ENCODE measurements at places on chromosomes 13 and 19.

- DNase-seq: no peak
Measured at GRCh38 chr13:43041369-43041921, 18.1 kb downstream of the DNAJC15 start.

GRCh38 chr13:20960663-20961309 lies 58.2 kb upstream of the XPO4 start:
- DNase-seq: no peak

DNA sequence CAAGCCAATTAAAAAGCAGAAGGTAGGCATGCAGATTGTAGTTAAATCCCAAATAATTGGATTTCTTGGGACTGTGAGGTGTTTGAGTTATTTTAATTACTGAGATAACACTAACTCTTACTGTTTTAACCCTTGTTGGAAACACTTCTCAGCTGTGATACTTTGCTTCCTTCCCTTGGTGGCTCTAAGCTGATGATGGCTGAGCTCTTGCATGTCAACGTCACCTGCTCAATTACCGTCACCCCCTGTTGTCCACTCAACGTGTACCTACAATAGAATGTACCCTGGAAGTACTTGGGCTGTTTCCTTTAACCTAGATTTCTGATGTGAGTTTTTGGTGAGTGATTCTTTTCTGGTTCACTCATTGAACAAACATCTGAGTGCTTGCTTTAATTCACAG lies 303.4 kb downstream of the SLC7A1 start:
- DNase-seq: no peak

DNA sequence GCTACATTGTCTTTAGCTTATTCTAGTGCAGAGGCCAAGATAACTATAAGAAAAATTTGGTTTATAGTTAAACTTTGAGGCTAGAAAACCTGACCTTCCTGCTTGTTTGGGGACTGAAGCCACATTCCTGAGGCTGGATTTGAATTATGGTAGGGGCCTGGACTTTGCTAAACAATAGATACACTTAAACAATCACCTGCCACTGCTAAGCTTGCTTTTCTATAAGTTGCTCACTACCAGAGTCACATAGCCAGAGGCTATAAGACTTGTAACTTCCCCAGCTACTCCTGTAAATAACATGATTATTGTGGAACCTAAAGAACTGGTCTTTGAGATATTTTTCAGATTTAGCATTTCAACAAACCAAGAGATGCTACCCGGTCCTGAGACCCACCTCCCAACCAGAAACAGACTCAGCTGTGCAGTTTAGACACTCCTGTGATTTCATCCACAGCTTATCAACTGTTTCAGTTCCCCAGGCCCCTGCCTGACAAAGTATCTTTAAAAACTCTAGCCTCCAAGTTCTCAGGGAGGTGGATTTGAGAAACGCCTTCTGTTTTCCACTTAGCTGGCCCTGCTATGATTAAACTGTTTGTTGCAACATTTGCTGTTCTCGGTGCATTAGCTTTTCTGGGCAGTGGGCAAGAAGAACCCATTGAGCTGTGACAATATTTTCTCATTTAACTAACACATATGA lies 77.7 kb downstream of the MIPEP start:
- no peak for DNase-seq

- DNase-seq: peak; percentile 83
Measured at GRCh38 chr19:42433503-42434260, 6.5 kb upstream of the LIPE start.

- no peak for DNase-seq
Measured at GRCh38 chr13:105127732-105128131, 1407.7 kb downstream of the EFNB2 start.

DNA sequence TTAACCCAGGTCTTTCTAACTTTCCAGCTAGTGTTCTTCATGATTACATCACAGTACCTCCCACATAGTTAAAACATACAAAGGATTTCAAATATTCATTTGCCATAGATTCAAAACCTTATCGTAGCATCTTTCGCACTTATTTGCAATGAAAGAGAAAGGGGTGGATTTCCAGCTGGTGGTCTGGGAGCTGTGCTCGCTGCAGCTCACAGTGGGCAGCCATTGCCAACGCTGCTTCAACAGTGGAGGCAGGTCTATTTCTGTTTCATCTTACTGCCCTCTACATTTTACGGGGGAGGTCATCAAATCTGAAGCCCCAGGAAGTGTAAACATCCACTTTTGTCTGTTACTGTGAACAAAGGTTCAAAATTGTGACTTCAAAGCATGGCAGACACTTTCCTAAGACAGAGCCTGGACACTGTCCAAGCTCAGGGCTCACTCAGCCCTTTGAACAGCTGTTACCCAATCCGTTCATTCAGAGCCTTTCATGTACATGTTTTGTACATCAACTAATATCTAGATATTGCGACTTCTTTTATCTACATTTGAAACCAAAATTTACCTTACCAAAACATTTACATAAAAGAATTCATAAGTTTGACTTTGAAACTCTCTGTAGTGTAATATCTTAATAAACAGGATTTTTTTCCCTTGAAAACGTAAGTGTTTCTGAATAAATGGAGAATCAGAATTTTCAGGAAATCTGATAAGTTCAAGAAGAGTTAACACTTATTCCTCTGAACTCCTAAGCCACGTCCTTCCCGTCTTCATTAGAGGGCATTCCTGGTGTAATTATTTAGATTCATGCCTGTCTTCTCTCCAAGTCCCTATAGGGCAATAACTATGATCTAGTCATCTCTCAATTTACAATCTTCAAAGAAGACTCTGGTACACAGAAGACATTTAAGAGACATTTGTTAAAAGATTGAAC lies 25.1 kb downstream of the STARD13 start:
- no peak for DNase-seq

GRCh38 chr13:34361560-34361959 lies 543.6 kb downstream of the RFC3 start:
- peak; percentile 25 for DNase-seq

GRCh38 chr13:66534561-66534960 lies 695.6 kb downstream of the PCDH9 start:
- no peak for DNase-seq

GRCh38 chr13:39371706-39372105 lies 231.3 kb downstream of the LHFPL6 start:
- no peak for DNase-seq

DNA sequence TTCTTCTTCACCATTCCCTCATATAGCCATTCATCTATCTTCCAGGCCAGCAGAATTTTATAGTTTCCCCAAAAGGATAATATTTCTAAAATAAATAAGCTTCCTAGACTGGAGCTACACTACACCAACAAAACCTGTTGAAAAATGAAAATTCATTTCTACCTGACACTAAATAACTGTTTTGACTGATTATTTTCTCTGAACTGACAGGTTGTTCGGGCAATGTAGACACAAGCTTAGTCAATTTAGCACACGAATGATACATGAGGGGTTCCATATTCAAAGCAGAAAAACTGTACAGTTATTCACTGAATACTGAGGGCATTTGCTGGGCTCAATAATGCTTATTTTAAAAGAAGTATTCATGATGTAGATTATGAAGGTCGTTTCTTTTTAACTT lies 589.7 kb downstream of the LIG4 start:
- DNase-seq: no peak

- no peak for DNase-seq
Measured at GRCh38 chr13:112209266-112209665, 142.3 kb downstream of the SOX1 start.

GRCh38 chr13:76027131-76027530 lies 391.0 kb downstream of the LMO7 start:
- DNase-seq: no peak

DNA sequence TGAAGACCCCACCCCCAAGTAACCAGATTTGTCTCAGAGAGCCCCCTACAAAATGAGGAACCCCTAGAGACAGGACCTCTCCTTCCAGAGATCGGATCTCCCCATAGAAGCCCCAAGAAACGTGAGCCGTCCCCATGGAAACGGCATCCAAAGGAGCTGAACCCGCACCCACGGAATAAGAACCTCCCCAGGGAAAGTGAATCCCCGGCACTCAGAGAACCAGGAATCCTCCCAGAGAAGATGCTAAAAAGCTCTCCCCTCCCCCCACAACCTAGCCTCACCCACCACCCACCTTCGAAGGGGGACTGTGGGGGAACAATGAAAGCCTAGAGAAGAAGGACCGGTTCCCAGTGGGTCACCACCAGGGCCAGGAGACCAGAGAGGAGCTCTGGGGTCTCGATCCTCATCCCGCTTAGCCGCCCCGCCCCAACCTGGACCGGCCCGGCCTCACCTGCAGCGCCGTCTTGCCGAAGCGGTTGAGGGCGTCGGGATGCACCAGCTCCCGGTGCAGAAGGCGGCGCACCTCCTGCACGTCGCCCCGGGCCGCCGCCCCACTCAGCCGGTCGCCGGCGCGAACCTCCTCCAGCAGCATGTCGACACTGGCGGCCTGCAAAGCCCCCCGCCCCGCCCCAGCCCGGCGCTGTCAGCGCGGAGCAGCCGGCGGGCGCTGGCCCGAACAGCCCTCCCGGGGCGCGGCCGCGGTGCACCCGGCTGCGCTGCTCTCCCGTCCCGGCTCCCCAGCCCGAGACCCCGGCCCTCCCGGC lies 535 bp downstream of the CDKN2D start:
- no peak for DNase-seq

- DNase-seq: no peak
Measured at GRCh38 chr13:106587787-106588186, 19.9 kb upstream of the ARGLU1 start.

DNA sequence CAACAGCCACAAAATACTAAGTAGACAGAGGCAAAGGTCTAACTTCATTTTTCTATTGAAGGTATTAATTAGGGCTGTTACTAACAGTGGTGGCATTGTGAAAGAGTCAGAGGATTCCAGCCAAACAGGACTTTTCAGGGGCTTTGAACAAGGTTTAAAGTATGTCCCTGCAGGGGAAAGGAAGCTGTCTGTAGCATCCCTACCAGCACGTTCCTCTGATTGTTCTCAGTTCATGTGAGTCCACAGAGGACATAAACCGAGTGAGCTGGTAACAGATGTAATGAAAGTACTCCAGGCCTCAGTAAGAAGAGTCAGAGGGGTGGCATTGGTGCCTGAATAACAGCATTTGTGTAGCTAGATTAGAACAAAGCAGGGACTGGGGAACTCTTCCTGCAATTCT lies 15.3 kb upstream of the SPATA13 start:
- DNase-seq: no peak

GRCh38 chr13:28854657-28855056 lies 34.5 kb downstream of the MTUS2 start:
- no peak for DNase-seq

DNA sequence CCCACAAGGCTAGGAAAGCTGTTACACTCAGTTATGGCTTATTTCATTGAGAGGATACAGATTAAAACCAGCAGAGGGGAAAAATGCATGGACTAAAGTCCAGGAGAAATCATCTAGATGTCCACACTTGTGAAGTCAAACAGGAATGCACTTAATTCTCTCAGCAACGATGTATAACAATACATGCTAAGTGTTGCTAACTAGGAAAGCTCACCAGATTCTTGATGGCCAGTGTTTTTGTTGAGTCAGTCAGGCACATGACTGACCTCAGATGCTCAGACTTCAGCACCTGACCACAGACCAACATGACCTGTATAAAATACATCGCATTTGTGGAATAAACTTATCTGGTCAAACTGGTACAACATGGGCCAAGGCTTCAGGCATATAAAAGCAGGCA lies 470.2 kb upstream of the PRR20A start:
- no peak for DNase-seq

DNA sequence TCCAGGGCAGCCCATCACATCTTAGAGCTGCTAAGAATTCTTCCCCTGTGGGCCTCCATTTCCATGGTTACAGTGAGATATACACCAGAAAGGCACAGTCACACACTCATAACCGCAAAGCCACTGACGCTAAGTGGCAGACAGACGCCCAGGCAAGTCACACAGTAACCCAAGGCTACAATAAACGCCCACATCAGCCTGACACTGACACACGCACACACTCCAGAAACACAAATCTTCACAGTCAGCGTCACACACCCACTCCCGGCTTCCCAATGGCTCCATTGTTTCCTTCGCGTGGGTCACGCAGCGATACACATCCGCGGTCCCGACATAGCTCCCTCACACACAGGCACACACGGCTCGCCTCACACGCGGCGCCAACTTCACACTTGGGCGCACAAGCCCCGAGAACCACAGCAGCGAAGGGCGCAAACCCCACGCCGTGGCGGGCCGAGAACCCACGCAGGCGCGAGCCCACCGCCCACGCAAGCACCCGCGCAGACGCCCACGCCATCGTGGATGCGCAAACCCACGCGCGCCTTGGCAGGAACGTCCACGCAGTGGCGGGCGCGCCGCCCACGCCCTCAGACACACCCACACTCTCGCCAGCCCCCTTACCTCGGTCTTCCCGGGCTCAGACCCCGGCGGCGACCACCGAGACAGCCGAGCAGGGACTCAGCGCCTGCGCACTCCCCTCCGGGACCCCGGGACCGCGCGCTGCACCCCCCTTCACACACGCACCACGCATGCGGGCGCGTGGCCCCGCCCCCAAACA lies at the start of gene ZNF667:
Gene ZNF667, minus strand, starts transcription at position 695 of the 778 bp plus-strand sequence. CDS start 14,975 bp downstream, outside the sequence.
- peak; percentile 16 for DNase-seq

GRCh38 chr19:35142606-35143230 lies 337 bp upstream of the FXYD7 start:
- peak; percentile 54 for DNase-seq

GRCh38 chr13:89749888-89750287 lies 1597.6 kb upstream of the MIR17HG start:
- DNase-seq: no peak

DNA sequence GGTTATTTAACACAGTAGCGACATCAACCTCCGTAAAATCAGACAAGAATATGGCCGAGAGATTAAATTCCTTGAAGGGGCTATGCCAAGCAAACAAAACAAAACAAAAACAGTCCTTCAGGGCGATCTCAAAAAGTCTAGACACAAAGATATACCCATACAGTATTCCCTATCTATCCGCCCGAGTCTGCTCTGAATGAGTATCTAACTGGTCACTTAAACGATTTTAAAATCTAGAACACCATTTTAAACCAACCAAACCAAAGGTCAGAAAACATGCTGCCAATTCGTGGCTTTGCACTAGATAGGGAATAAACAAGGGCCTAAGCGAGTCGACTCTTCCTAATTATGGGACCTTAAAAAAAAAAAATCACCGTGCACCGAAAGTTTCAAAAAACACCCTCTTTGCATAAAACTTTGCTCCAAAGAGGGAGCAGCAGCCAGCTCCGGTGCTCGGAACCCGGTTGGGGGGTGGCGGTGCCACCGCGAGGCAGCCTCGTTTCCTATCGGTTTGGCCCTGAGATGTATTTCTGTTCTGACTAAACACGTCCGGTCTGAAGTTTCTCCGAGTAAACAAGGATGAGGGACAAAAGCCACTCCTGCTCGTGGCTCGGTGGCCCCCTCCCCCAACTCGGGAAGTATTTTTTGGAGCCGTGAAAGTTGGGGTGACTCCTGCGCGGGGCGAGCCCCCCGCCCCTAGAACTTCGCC lies 1.8 kb downstream of the HMGB1 start:
- peak; percentile 39 for DNase-seq
